NCI-H1694 treated with DMSO at 0.1 percent for 48 hours (cell line): ENCODE measurements at places on chromosomes 6 and 20.

- DNase-seq = no peak
Measured at GRCh38 chr20:47489448-47489872, 12.2 kb upstream of the NCOA3 start.

DNA sequence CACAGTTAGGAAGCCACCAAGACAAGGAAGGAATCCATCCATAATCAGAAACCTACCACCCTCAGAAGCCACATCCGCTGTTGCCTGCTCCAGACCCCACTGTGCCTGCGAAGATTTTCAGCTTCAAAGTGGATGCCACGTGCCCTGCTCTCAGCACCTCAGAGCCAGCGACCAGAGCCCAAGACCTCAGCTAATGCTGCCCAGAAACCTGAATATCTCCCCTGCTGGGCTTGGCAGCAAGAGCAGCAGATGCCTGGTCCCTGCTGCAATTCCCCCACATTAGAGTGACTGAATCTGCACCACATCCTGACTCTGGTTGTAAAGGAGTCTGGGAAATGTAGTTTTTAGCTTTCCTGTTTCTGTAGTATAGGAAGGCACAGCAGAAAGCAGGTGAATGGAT is 10.7 kb upstream of the ULBP3 start:
- DNase-seq = no peak

DNA sequence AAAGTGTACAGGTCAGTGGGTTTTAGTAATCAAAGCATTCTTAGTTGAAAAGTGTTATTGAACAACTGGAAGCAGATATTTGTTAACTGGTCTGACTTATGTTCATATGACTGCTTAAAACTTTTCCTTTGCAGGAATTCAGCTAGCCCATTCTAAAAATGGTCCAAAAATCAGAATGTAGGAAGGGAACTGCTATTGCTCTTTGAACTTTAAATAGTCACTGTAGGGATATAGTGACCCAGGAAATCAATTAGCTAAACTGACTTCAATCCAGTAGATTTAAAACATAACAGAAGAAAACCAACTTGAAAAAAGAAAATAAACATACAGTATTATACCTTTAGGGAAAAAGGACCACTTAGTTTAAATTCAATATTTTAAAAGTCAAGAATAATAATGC is 25.5 kb downstream of the AKAP12 start:
- DNase-seq = no peak

- no peak for DNase-seq
Measured at GRCh38 chr6:167238694-167239467, 52.2 kb upstream of the UNC93A start.

- DNase-seq = no peak
Measured at GRCh38 chr6:84007871-84008270, 25.7 kb upstream of the MRAP2 start.

DNA sequence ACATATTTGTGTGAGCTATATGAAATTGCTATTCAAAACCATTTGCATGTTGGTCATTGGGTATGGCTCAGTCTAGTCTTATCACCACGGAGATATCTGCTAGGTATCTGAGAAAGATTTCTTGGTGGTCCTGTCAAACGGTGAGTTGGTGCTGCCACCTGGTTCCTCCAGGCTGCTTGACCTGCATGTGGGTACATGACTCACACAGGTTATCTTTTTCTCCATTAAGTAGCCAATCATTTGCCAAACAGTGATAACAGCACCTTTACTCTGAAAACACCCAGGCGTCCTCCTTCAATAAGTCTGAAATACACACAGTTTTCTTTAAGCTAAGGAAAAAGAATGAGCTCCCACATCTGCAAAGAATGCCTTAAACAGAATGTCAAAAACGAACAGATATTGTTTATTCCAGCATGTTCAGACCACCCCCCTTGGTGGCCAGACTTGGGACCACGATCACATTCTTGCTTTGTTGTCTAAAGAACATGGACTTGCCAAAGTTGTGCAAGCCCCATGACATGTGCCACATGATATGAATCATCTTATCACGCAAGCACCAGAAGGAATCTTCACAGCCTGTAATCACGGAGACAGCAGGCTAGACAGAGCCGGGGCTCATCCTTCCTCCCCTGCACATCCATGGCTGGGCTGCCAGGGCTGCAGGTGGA is 200.7 kb upstream of the THBS2 start:
- no peak for DNase-seq

DNA sequence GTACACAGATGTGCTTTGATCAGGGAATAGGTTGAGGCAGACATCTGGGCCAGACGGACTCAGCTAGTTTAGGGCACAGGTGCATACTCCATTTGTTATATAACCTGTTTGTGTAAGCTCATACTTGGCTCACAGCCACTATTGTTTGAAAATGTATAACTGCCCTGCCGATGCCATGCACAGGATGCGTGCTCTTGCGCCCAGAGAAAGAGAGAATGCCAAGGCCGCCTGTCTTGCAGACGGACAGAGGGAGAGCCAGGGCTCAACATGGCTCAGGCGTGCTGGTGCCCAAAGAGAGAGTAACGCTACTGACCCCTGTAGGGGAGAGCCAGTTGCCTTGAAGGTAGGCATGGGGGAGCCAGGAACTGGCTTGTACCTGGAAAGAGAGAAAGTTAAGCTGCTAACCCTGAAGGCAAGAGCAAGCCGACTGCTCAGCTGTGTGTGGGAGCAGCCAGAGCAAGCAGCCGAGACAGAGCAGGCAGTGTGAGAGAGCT is 57.7 kb downstream of the FAM229B start:
- peak; percentile 81 for DNase-seq

- no peak for DNase-seq
Measured at GRCh38 chr6:26087284-26088115, at the start of gene HFE. Gene HFE, plus strand, starts transcription at chr6:26087429. Its CDS starts 12 bp downstream, at chr6:26087441.

- DNase-seq = peak; percentile 26
Measured at GRCh38 chr6:154888421-154889295, 106.5 kb upstream of the TIAM2 start.

DNA sequence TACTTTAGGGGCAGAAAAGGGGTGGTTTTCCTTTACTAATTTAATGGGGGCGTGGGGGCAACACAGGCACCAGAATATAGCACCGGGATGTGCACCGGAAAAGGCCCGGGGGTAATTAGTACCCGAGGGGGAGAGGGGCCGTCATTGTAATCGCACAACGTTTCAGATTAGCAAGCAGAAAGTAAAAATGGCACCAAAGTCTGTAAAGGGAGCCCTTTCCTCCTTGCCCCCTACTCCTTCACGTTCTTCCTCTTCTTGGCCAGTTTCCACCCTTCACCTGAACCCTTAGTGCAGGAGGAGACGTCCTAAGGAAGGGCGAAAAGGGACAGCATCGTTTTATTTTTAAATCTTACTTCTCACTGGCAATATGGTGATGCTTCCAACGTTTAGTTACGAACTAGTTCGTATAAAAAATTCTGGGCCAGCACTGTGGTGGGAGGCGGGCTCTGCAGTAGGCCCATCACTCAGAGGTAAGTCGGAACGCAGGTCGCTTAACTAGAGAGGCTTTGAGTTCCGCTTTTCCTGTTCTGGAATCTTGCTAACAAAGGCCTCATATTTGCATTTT is 742 bp upstream of the CEP85L start:
- DNase-seq = no peak

DNA sequence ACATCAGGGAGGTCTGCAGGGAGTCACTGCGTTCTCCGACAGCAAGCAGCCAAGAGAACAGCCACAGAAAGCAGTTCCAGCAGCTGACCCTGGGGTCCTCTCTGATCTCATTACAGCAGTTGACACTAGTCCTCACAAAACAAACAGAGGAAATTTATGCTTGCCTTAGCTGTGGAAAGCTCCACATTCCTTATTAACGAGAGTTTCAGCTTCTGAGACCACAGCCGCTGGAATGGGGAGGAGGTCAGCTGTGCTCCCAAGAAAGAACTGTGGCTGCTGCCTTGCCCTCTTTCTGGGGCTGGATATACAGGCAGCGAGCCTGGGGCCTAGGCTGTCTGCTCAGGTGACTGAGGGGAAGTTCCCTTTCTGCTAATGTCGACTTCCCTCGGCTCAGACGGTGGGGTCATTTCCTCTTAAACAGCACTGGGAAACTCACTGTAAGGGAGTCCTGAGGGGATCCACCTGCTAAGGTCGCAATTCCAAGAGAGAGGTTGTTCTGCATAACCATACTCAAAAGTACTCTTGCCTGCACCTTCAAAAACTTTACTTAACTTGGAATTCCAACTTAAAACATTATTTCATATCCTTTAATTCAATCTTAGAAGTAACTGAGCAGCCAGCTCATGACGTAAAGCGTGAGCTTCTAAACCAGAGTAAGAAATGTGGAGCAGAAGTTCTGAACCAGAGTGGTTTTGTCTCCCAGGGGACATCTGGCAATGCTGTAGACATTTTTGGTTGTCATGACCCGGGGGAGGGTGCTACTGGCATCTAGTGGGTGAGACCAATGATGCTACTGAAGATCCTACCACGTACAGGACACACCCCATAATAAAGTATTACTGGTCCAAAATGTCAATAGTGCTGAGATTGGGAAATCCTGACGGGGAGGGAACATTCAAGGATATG is 80.3 kb downstream of the BACH2 start:
- DNase-seq = no peak

DNA sequence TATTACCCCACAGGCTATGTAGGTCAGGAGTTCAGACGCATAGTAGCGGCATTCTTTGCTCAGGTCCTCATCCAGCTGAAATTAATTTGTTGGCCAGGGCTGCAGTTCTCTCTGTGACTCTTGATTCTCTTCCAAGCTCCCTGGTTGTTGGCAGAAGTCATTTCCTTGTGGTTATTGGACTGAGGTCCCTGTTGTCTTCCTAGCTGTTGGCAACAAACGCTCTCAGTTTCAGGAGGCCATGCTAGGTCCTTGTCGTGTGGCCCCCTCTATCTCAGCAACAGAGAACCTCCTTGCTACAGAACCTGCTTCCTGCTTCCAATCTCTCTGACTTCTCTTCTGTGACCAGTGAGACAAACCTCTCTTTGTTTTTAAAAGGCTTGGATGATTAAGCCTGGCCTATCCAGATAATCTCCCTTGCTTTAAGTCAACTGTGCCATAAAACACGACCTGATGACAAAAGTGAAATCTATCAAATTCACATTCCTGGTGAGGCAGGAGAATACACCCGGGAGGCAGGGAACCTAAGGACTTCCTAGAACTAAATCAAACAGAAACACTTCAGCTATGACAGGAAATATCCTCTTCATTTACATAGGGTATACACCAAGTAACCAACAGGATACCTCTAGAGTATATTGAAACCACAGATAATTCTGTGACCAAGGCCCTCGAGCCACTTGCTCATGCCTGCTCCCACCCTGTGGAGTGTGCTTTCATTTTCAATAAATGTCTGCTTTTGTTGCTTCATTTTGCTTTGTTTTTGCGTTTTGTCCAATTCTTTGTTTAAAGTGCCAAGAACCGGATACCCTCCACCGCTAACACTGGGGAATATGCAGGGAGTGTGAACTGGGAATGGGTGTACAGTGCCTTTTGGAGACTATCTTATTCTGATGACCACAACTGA is 196.0 kb downstream of the BTBD3 start:
- no peak for DNase-seq

DNA sequence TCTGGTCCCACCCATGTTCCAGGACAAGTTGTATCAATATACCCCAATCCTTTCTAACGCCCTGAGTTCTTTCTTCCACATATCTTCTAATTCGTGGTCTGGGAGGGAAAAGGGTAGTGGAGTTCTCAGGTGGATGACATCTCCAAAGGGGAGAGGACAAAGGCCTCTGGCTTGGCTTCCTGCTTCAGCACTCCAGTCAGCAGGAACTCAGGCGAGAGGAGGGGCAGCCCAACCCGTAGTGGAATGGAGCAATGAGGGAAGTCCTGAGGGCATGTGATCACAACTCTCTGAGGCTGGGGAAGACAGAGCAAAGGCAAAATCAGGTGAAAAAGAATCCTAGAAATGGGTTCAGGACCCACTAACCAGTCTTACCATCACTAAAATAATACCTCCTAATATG is 9.6 kb upstream of the NRM start:
- DNase-seq = no peak

- DNase-seq = no peak
Measured at GRCh38 chr6:95784019-95784418, 206.7 kb downstream of the MANEA start.

DNA sequence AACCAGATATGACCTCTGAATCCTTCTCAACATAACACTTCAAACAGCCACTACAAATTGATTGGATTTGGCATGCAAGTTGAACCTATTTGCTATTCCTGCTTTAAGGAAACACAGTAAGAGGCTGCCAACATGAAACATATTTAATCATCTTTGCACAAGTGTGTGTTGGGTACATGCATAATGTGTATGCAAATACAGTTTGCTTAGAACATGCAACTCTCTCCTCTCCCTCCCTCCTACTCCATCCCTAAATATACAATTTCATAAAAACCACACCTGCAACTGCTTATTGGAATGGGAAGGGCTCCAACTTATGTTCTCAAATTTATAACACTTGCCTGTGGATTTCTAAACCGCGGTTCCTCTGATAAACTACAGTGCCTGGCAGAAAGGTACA is 71.5 kb downstream of the CD83 start:
- no peak for DNase-seq

DNA sequence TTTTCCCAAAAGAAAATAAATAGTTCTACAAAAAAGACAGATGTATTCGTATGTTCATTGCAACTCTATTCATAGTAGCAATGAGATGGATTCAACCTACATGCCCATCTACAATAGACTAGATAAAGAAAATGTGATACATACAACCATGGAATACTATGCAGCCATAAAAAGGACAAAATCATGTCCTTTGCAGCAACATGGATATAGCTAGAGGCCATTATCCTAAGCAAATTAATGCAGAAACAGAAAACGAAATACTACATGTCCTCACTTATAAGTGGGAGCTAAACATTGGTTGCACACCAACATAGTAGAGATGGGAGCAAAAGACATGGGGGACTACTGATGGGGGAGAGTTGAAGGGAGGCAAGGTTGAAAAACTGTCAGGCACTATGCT is 157.7 kb downstream of the COL9A1 start:
- DNase-seq = no peak

- DNase-seq = no peak
Measured at GRCh38 chr20:11833825-11834224, 83.9 kb upstream of the BTBD3 start.

- no peak for DNase-seq
Measured at GRCh38 chr6:6993503-6994237, 114.1 kb upstream of the RREB1 start.

GRCh38 chr20:40986774-40987173 is 41.8 kb upstream of the TOP1 start:
- DNase-seq = no peak

DNA sequence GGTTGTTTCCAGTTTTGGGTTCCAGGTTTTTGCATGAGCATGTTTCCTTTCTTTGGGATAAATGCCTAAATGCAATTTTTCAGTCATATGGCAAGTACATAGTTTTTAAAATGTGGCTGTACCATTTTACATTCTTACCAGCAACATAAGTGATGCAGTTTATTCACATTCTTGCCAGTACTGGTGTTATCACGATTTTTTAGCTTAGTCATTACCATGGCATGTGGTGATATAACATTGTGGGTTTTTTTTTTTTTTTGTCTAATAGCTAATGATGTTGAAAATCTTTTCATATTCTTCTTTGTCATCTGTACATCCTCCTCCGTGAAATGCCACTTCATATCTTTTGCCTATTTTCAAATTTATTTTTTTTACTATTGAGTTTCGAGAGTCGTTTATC is 2.9 kb upstream of the TDRD6 start:
- no peak for DNase-seq

- no peak for DNase-seq
Measured at GRCh38 chr6:38804358-38804757, 89.2 kb downstream of the DNAH8 start.
